ENCODE measurements at places on chromosomes 11 and 22. TPM values are rescaled to one million over a fixed set of nuclear protein-coding genes. Genes with fewer than 3 reads are reported as not detected.

F2 gene
- polyA plus RNA-seq = not detected

NKAPD1 gene
- polyA plus RNA-seq = 5.3 TPM

NEAT1 gene
- 0.90 TPM for polyA plus RNA-seq

FLRT1 gene
- not detected for polyA plus RNA-seq

GGT5 gene
- 0.26 TPM for polyA plus RNA-seq

CADM1 gene
- polyA plus RNA-seq = not detected

OR10G4 gene
- not detected for polyA plus RNA-seq

SLC5A1 gene
- polyA plus RNA-seq = not detected

TBX10 gene
- polyA plus RNA-seq = not detected

- peak; percentile 74 for DNase-seq
- no peaks in the 10 kb centered on the region for H3K27me3 ChIP-seq
Observed at GRCh38 chr11:66619080-66619554, 2.7 kb downstream of the RBM14 start.

- H3K4me1 ChIP-seq = peaks cover 4% of the 10 kb centered on the region
- no peak overlapping the region for H3K27ac ChIP-seq
- H3K27me3 ChIP-seq = no peaks in the 10 kb centered on the region
- DNase-seq = no peak
- no peak overlapping the region for H3K4me3 ChIP-seq
Observed at GRCh38 chr11:2488004-2488403, 43.2 kb downstream of the KCNQ1 start.

GRCh38 chr11:119797123-119797611 is 68.2 kb upstream of the NECTIN1 start:
- no peak overlapping the region for H3K27ac ChIP-seq
- no peak overlapping the region for H3K4me3 ChIP-seq
- H3K27me3 ChIP-seq = no peaks in the 10 kb centered on the region
- H3K36me3 ChIP-seq = no peaks in the 10 kb centered on the region
- DNase-seq = no peak
- H3K4me1 ChIP-seq = no peaks in the 10 kb centered on the region

DNA sequence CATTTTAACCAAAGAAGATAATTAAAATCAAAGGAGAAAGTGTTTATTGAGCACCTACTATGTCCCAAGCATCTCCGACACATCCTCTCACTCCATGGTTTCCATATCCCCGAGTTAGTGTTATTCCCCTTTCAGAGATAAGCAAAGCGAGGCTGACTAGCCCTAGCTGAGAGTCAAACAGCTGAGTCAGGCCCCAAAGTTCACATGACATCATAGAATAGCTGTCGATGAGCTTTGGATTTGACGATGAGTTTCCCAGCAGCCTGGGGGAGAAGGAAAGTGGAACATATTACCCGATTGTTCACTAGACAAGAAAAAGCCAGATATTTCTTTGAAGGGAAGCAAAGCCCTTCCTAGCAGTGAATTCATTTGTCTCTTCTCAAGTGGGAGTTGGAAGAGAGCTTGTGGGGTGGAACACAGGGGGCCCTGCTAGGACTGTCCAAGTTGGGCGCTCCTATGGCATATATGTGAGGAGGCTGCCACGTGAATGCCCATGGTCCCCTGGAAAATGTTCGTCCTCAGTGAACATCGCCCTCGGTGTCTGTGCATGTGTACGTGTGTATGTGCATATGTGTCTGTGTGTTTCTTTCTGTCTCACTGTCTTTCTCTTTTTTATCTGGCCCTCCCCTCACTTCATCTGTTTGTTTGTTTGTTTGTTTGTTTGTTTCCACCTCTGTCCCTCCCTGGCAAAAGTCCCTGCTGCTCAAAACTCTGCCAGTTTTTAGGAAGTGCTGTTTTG is 493 bp upstream of the CYTH4 start:
- peaks cover 88% of the 10 kb centered on the region for H3K4me1 ChIP-seq
- H3K27me3 ChIP-seq = no peaks in the 10 kb centered on the region
- peak; percentile 40 for DNase-seq
- peak overlapping the region; percentile 99 for H3K27ac ChIP-seq

- peaks cover 22% of the 10 kb centered on the region for H3K4me1 ChIP-seq
- H3K27ac ChIP-seq = no peak overlapping the region
- H3K4me3 ChIP-seq = no peak overlapping the region
- no peaks in the 10 kb centered on the region for H3K36me3 ChIP-seq
Observed at GRCh38 chr11:8357891-8358566, 94.4 kb upstream of the LMO1 start.

GRCh38 chr11:15179167-15179566 is 64.4 kb downstream of the INSC start:
- H3K27me3 ChIP-seq = no peaks in the 10 kb centered on the region
- no peak overlapping the region for H3K27ac ChIP-seq
- no peaks in the 10 kb centered on the region for H3K36me3 ChIP-seq
- H3K4me3 ChIP-seq = no peak overlapping the region

- peak; percentile 64 for DNase-seq
- H3K36me3 ChIP-seq = no peaks in the 10 kb centered on the region
- H3K27me3 ChIP-seq = no peaks in the 10 kb centered on the region
- peaks cover 3% of the 10 kb centered on the region for H3K4me1 ChIP-seq
- no peak overlapping the region for H3K27ac ChIP-seq
- no peak overlapping the region for H3K4me3 ChIP-seq
Observed at GRCh38 chr22:26360169-26360885, 68.7 kb upstream of the ASPHD2 start.
